Stimulated activated CD4-positive, alpha-beta T cell treated with anti-CD3 and anti-CD28 coated beads, Interleukin-15, amount 100 ng/mL, for 48 hours (primary cell): ENCODE measurements at places on chromosomes 2 and 18.

- no peak for DNase-seq
These were observed 24.2 kb downstream of the ICOS start for GRCh38 chr2:203960811-203961210.

DNA sequence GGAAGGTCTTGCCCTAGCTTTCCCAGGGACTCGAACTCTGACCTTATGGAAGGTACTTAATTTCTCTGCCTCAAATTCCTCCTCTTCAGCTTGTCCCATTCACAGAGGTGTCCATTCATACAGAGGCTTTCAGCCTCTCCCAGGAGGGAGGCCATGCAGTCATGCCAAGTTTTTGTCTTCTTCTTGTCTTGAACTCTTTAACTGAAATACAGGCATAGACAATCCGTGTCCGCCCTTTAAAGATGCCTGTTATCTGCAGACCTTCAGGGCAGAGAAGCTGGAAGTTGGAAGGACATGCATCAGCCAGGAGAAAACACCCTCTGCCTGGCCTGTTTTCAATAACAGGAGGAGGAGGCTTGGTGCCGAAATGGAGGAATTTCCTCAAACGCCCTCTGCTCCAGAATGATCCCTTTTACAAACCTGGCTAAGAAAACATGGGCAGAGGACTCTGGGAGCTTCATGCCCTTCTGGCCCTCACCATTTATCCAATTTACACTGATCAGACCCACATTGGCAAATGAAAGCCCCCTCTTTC, 308.3 kb downstream of the MYCN start:
- DNase-seq, result no peak

- DNase-seq, result no peak
These were observed 500.2 kb upstream of the HS6ST1 start for GRCh38 chr2:128818704-128819491.

DNA sequence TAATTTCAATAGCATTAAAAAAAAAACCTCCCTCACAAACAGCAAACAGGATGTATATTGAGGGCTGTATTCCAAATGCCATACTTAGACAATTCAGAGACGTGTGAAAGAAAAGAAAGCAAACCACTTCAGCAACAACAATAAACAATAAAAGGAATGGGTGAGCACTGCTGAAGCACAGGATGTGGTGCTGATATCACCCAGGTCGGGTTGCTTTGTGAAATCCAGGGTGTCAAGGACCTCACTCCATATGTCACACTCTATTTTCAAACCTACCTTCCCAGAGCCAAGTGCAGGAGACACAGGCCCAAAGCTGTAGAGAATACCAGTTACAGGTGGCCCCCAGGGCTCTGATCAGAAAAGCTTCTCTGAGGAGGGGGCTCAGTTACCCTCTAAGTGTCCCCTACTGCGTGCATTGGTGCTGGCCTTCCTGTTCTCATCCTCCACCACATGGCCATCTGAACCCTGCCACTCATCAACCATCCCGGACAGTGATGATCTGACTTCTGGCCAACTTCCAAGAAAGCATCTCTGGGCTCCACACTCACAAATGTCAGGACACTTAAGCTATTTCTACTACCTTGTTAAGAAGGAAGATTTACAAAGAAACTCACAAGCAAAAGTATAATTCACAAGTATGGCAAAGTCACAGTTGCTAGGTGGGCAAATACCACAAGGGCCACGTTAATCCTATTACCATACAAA, 363.0 kb downstream of the SS18 start:
- no peak for DNase-seq

GRCh38 chr2:223626716-223627115, 24.6 kb upstream of the SCG2 start:
- no peak for DNase-seq

GRCh38 chr2:190415794-190416775, 7.9 kb downstream of the MFSD6 start:
- DNase-seq, result no peak

DNA sequence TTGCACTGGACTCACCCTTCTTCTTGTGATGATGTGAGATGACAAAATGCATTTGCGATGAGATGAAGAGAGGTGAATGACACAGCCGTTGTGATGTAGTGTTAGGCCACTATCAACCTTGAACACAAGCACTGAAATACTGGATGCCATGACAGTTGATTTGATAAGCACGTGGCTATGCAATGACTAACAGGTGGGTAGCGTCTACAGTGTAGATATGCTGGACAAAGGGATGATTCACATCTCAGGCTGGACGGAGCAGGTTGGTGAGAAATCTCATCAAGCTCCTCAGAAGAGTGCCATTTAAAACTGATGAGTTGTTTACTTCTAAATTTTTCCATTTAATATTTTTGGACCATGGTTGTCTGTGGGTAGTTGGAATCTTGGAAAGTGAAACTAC, 375.8 kb upstream of the LYPD1 start:
- no peak for DNase-seq
